ENCODE measurements at places on chromosomes 11 and 22.

GRCh38 chr11:43574949-43575912, 105.3 kb upstream of the HSD17B12 start:
- DNase-seq: peak; percentile 40

DNA sequence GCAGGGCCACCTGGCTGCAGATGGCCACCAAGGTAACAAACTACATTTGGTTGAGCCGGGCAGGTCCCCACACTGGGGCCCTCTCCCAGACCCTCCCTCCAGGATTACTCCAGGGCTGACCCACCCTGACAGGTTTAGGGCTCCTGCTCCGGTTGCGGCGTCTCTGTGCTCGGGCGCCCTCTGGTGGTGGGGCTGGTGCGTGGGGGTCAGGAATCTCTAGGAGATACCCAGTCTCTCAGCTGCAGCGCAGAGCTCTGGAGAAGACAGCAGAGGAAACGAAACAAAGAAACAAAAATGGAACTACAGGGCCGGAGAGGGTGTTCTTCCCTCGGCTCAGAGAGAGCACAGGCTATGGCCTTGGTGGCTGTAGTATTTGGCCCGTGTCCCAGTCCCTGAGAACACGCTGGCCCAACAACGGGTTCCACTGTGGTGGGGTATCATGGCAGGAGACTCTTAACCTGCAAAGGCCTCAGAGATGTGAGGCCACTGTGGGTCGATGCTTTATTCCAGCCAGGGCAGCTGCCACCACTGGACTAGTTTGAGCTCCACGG, 2.4 kb downstream of the C11orf96 start:
- no peak for DNase-seq

DNA sequence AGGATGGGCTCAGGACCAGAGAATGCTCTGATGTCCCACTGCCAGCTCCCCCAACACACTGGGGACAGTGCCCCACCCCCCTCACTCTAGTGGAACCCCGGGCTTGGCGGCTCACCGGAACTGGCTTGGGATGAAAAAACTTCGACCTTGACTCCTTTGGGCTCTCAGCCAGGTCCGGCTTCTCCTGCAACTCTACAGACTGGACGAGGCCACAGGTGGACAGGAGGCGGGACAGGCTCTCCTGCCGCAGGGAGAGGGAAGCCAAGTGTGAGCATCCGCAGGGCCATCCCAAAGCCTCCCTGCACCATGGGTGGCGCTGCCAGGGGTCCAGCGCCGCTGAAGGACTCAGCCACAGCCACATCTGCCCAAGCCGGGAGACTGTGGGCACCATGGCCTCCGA, 3.7 kb downstream of the RRP7A start:
- DNase-seq: no peak

- no peak for DNase-seq
These were observed 12.9 kb downstream of the OR51B6 start for GRCh38 chr11:5364214-5364613.

- DNase-seq: no peak
These were observed 4.2 kb downstream of the USP2 start for GRCh38 chr11:119377112-119377901.

DNA sequence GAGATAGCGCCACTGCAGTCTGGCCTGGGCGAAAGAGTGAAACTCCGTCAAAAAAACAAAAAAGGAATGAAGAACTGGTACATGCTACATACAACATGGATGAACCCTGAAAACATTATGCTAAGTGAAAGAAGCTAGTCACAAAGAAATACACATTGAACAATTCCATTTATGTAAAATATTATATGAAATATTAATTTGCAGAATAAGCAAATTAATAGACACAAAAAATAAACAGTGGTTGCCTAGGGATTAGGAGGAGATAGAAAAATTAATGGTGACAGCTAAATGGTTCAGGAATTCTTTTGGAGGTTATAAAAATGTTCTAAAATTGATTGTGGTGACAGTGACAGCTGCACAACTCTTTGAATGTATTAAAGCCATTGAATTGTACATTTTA, 14.7 kb downstream of the PRDM10 start:
- DNase-seq: no peak

DNA sequence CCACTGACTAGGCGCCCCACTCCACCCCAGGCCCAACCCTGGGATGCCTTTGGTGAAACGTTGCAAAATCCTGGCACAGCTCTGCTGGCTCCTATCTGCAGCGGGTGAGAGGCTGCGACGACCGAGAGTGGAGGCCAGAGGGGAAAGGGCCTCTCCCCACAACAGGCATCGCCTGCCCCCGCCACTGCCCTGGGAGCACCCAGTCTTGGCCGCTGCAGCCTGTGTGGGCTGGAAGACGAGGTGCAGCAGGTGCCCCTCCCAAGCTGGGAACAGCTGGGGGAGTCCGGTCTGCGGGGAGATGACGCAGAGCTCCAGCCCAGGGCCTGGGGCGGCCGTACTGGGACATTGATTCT, 4.2 kb upstream of the PIM3 start:
- DNase-seq: no peak

- DNase-seq: no peak
These were observed at the start of gene PTPN5 for GRCh38 chr11:18791207-18791968. Gene PTPN5, minus strand, starts transcription at chr11:18791798. Its CDS starts 19,840 bp downstream, at chr11:18771958.

- DNase-seq: no peak
These were observed 188.4 kb upstream of the NAV2 start for GRCh38 chr11:19524171-19524671.

DNA sequence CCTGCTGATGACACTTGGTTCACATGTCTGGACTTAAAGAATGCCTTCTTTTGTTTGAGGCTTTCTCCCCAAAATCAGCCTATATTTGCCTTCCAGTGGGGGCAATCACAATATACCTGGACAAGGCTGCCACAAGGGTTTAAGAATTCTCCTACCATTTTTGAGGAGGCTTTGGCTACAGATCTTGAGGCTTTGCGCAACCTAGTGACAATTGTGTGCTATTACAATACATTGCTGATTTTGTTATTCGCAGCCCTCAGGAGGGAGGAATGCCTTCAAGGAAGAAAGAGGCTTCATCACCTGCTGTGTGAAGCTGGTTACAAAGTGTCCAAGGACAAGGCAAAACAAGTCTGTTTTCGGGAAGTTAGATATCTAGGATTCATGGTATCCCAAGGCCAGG, 50.8 kb upstream of the OR4C15 start:
- DNase-seq: no peak

DNA sequence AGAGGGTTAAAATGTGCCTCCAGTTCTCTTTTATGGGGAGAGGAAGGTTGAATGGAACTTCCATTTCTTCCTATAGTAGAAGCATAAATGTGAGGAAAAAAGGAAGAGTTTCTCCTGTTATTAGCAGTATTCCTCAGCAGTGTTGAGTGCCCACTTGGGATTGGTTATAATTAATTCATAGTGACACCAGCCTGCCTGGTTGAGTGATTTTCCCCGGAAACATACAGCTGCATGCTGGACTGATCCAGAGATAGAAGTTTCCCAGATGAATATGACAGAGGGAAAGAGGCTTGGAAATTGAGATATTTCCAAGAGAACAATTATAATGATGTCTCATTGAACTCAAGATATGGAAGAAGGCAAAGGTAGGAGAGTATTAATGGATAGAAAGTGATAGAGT, 28.3 kb downstream of the RAB39A start:
- DNase-seq: no peak

DNA sequence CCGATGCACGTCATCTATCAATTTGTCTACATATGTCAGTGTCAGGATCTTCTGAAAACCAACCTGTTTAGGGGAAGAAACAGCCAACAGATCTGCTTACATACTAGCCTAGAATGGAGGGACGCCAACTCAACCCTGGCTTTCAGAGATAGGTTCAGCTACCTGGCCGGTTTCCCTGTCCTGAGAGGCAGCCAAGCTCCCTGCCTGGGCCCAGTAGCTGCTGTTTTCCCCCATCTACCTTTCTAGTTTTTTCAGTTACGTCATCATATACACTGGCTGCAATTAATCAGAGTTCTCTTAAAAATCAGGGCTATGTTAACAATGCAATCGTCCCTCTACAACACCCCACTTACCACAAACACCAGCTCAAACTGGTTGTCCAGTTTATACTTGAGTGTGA, 1.0 kb downstream of the SRPRA start:
- no peak for DNase-seq

DNA sequence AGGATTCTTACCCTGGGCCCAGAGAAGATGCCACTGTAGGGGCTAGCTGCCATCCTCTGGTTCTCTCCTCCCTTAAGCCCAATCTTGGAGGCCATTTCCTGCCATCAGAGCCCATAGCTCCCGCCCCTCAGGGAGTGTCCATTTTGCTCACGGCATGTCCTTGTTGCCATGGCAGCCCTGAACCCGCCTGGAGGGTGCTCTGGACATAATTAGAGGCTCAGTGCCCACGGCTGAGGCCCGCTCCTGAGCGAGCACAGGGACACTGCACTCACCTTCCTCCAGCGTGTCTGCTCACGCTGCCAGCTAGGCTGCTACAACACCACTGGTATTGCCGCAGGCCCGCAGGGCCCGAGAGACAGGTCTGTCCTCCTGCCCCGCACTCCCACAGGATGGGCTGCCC, 11.1 kb upstream of the SUSD2 start:
- no peak for DNase-seq

- no peak for DNase-seq
These were observed 31.0 kb downstream of the CCDC34 start for GRCh38 chr11:27331981-27332380.

GRCh38 chr11:19889531-19889930, 176.9 kb downstream of the NAV2 start:
- DNase-seq: no peak

DNA sequence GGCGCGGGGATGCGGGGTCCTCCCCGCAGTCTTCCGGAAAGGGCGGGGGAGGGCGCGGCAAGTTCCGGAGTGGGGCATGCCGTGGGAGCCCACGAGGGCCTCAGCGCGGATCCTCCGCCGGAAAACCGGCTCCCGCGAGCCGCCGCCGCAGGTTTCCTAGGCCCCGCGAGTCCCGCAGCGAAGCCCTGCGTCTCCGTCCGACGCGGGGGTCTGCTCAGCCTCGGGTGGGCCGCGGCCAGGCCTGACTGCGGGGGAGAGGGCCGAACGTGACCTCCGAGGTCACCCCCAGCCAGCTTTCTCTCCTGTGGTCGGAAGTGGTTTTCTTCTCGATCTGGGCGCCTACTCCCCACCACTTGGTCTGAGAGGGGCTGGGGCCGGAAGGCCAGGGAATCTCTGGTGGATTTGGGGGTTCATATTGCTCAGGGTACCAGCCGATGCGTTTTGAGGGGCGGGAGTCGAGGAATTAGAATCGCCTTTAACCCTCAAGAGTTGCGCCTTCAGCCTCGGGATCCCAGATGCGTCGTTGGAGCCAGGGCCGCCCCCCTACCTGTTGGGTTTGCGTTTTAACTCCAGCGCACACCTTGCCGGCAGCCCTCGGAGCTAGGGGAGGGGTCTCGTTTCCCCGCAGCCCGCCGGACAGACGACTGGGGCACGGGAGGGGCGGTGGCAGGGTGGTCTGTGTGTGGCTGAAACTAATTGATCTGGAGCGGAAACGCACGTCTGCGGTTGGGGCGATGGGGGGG, 3.6 kb upstream of the CCND1 start:
- DNase-seq: no peak

GRCh38 chr11:21485006-21485405, 707.9 kb upstream of the ANO5 start:
- no peak for DNase-seq

DNA sequence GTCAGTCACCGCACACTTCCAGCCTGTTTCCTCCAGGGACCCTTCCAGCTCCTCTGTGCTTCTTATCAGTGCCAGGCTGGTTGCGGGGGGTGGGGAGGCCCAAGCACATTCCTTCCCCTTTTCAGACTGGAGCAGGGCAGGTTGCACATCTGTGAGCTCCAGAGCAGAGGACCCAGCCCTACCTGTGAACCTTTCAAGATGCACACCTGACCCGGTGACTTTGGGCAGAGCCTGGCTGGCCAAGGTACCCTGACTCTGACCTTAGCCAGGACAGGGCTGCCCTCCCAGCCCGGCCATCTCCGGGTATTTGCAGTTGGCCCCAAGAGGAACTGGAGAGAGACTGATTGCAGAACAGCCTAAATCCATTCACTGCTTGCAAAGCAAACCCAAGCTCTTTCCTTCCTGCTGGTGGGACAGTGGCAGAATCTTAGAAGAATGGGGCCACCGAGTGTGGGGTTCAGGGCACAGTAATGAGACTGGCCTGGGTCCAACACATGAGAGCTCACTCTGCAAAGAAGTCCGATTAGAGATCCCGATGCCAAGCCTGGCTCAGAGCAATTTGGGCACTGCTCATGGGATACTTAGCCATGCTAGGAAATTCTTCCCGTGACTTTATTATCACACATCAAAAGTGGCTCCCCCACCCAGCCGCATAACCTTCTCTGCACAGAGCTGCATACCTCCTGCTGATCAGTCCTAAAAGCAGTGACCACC, 64.7 kb upstream of the CCND1 start:
- DNase-seq: peak; percentile 63

DNA sequence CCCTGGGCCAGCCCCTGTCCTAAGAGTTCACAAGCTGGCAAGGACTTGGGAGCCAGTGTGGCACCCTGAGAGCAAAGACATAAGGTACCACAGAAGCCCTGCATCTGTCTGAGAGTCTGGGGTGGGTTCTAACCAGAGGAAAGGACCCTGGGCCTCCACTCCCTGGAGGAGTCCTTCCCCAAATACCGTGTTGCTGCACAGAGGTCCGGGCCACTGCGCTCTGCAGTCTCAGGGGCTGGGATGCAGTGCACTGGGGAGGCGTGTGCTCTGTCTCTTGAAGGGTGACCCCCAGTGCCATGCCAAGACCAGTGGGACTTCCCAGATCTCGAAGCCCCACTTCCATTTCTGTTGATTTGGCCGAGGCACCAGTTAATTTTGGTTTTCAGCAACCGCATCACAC, 4.3 kb upstream of the SH3BP1 start:
- DNase-seq: no peak

DNA sequence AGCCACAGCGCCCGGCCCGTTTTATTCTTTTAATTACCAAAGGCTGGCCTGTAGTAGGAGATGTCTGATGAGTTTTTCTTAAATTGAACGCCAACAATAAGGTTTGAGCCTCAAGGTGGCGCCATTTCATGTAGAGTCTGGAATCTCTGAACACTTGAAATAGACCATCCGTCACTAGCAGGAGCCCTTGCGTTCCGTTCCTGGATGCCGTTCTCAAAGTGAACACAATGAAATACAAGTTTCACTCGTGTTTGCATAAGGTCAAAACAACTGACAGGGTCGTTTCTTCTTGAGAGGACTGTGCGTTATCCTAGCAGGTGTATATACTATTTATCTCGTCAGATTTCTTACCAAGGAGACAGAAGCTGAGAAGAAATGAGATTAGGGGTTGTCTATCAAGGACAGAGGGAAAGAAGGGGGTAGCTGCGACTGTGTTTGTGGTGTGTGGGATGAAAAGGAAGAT, 18.7 kb upstream of the SCGB1D1 start:
- peak; percentile 96 for DNase-seq

DNA sequence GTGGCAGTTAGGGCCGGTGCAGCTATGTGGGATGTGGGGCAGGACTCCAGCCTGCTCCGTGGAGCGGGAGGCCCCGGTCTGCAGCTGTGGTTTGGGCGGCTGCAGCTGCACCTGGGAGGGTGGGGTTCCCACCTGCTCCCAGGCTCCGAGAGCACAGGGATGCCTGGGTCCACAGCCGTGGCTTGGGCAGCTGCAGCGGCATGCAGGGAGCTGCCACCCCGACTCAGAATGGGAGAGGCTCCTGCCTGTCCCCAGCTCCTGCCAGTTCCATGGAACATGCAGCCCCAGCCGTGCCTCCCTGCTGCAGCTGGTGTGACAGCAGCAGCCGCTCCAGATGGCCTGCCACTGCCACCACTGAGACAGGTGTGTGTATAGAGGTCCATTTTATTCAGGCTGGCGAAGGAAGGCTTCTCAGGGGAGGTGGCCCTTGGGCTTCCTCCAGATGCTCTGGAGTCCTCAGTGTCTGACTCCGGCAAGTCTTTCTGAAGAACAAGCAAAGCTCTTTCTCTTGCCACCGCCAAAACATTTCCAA, 21.8 kb upstream of the UPK3A start:
- no peak for DNase-seq

Measured in hematopoietic multipotent progenitor cell (in vitro differentiated cells).